ENCODE measurements at places on chromosomes 2 and 18. TPM values are rescaled to one million over a fixed set of nuclear protein-coding genes. Genes with fewer than 3 reads are reported as not detected.
A peak's percentile ranks its signal among the peaks of the same experiment; 100 is the strongest.

DNA sequence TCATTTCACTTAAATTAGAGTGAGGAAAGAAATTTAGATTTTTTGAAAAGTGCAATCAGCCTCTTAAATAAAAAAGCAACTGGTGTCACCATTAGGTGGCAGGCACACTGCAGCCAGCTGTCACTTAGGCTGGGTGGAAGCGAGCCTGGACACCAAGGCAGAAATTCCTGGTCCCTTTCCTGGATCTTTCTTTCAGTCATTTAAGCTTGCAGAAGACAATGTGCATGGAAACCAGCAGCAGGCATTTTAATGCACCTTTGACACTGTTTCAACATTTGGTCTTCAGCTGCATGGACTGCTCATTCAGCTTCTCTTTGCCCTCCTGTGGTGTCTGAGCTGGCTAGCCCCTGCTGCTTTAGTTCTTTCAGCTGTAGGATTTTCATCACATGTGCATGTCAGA is 61.0 kb downstream of the AQP4 start:
- no peak for DNase-seq

DNA sequence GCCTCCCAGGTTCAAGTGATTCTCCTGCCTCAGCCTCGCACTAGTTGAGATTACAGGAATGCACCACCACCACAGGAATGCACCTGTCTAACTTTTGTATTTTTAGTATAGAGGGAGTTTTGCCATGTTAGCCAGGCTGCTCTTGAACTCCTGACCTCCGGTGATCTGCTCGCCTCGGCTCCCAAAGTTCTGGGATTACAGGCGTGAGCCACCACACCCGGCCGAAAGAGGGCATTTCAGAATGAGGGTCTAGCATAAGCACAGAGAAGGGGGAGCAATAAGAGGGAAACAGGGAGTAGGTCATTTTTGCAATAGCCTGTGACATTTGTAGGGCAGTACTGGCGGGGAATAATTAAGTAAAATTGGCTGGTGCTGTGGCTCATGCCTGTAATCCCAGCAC is 1.9 kb upstream of the SPAST start:
- DNase-seq, result no peak

- no peak for DNase-seq
Measured at GRCh38 chr2:118223511-118223991, 135.3 kb downstream of the INSIG2 start.

- peak; percentile 35 for DNase-seq
Measured at GRCh38 chr2:33598561-33599174, 431 bp downstream of the FAM98A start.

The SP140L gene
- 13.0 TPM for total RNA-seq

The CDKL4 gene
- 0.10 TPM for total RNA-seq

The TNFRSF11A gene
- total RNA-seq, result 3.4 TPM

The HOXD10 gene
- 18.1 TPM for total RNA-seq

Data from A172 (cell line).